ENCODE measurements at places on chromosomes 5 and 9.

DNA sequence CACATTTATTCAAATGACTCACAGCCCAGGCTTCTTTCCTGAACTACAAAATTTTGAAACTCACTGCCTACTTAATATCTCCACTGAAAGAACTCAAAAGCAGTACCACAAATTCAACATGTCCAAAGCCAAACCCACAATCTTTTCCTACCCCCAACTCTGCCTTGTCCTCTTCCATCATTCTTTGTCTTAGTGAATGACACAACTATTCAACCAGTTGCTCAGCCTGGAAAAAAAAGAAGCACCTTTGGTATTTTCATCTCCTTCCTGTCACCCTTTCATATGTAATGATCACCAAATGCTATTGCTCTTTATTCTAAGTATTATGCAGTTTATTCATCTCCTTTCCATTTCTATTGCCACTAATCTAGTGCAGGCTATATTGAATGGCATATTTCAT is 216.3 kb downstream of the TMEM232 start:
- DNase-seq = no peak

GRCh38 chr5:1522601-1523479 is 920 bp downstream of the LPCAT1 start:
- peak; percentile 56 for DNase-seq

- no peak for DNase-seq
Observed at GRCh38 chr5:57307516-57307915, 133.7 kb downstream of the GPBP1 start.

DNA sequence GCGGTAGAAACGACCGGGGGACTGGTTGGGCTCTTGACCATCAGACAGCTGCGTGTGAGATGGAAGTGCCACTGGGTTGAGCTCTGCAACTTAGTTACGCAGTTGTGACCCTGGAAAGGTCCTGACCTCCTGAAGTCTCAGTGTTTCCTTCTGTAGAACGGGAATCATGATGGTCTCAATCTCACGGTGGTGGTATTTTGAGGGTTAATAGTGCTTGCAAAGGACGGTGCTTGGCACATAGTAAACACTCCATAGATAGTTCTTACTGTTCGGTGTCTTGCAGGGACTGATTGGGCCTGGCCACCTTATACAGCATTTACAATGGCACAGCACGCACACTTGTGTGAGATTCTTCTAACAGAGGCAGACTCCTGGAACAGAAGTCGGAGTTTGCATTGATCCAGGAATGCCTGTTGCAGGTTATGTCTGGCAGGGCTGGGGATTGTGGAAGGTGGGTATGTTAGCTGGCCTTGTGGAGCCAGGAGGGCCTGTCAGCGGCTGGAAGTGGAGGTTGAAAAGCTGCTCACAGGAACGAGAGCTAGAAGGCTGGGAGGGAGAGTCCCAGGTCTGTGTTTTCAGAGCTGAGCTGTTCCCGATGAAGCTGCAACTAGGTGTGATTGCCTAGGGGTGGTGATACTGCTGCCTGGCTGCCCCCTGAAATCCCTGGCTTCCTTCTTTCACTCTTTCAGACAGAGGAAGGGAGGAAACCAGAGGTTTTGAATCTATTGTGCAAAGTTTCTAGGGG is 962 bp upstream of the TXN start:
- no peak for DNase-seq

GRCh38 chr9:87594194-87594593 is 96.5 kb downstream of the DAPK1 start:
- DNase-seq = no peak

GRCh38 chr5:139392678-139393496 is 2.0 kb downstream of the PROB1 start:
- peak; percentile 73 for DNase-seq

DNA sequence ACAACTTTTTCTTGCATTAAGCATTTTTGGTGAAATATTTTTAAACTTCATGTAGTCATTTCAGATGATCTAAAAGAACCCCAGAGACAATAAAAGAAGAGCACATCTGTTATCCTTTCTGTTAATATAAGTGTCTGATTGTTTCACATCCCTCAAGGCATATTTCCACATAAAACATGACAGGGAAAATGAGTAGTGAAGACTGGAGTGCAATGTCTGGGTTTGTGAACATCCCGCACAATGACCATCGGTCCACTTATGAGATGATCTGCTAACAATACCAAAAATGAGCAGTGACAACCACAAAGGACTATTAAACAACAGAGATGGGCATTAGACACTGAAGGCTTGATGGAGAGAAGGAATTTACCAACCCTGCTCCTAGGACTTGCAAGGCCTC is 209.1 kb downstream of the NR2F1-AS1 start:
- DNase-seq = no peak

- DNase-seq = no peak
Observed at GRCh38 chr5:14428302-14429081, 153.1 kb upstream of the OTULINL start.

- no peak for DNase-seq
Observed at GRCh38 chr5:139473565-139473964, 2.8 kb downstream of the SMIM33 start.

DNA sequence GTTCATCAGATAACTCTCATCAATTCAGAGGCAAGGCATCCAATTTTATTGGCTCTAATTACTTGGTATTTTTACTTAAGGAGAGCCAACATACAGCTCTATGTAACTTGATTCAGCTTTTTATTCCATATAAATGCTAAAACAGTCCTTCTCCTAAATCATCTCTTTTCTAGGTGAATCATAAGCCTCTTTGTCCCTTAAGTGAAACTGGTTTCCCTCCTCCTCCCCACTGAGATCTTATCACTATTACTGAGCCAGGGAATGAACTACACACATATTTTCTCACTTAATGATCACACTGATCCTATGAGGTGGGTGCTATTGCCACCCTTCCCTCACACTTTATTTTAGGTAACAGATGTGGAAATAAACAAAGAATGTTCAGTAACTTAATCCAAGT is 1143.8 kb downstream of the MAT2B start:
- DNase-seq = no peak

DNA sequence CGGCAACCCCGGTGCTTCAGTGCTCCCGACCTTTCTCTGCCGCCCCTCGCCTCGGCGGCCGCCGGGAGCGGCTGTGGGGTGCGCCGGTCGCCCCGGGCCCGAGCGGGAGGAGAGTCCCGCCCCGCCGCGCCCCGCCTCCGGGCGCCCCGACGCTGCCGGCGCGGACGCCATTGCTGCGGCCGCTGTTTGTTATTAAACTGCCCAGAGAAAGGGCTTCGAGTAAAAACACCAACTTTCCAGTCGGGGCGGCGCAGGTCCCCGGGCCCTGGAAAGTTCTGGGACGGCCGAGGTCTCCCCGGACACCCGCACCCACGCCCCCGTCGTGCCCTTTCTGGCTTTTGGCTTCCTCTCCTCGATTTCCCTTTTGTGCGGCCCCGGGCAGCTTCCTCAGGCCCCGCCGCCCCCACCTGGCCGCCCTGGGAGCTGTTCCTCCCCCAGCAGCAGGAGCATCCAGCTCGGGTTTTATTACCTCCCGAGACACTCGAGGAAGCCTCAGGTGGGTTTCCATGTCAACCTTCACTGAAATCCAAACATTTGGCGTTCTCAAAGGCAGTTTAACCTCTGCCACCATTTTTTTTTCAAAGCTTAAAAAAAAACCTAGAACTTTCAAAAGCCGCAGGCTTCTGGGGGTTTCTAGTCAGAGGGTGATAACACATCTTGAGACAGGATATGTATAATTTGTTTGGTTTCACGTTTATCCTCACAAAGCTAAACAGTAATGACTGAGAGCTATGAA is 334.4 kb downstream of the CWC27 start:
- DNase-seq = peak; percentile 83

DNA sequence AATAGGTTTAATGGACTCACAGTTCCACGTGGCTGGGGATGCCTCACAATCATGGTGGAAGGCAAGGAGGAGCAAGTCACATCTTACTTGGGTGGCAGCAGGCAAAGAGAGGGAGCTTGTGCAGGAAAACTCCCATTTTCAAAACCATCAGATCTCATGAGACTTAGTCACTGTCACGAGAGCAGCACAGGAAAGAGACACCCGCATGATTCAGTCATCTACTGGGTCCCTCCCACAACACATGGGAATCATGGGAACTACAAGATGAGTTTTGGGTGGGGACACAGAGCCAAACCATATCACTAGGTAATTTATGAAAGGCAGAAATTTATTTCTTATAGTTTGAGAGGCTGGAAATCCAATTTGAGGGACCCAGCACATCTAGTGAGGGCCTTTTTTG is 40.0 kb downstream of the MTREX start:
- no peak for DNase-seq

DNA sequence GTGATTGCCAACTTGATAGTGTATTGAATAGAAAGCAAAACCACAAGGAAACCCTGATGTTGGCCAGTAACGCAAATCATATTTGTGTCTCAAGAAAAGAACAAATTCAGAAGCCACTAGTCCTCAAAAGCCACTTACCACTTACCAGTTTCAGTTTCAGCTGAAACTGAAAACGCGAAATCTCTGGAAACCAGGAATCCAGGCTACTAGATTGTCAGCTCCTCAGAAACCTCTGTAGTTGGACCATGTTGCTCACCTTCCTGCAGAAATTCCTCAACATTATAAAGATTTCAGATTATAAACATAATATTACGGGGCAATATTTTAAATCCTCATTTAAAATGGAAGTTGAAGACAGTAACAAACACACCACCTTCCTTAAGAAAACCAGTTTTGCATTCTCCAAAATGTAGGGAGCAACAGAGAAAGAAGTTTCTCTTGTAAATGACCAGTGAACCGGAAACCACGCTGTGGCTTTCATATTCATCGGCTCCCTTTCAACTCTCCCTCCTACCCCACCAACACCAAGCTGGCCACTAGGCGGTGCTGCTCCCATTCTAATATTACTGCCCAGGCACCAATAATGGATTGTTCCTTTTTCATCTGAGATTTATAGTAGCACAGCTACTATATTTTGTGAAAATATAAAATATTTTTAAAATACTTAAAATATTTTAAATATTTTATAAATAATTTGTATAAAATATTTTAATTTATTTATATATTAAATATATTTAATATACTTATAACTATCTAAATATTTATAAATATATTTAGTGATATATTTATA is 8.7 kb upstream of the TMED7 start:
- DNase-seq = peak; percentile 92

DNA sequence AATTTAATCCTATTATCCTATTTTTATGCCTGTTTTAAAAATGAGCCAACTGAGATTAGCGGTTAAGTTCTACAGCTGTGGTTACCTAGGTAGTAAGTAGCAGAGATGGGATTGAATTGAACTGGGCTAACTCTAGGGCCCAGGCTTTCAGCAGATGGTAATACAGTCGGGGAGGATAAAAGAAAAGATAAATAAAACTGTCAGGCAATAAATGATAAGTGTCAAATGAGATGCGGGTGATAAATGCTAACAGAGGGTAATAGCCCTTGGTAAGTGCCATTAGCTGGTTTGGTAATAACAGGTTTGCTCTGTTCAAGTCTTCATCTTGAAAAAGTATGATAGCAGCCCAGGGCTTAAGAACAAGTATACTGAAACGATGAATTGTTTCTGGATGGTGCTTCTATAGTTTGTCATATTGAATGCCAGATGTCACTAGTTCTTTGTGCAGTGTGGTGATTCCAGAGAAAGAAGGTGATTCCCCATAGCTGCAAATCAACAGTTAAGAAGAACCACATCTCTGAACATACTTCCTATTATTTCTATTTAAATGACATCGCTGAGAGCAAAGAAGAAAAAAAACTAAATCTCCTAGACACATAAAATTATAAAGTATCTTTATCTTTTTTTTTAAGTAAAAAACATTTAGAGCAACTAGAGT is 360.8 kb upstream of the PANK3 start:
- no peak for DNase-seq

GRCh38 chr5:471750-472058 is 28.7 kb downstream of the EXOC3 start:
- no peak for DNase-seq

- no peak for DNase-seq
Observed at GRCh38 chr9:136803551-136804508, 3.9 kb upstream of the RABL6 start.

DNA sequence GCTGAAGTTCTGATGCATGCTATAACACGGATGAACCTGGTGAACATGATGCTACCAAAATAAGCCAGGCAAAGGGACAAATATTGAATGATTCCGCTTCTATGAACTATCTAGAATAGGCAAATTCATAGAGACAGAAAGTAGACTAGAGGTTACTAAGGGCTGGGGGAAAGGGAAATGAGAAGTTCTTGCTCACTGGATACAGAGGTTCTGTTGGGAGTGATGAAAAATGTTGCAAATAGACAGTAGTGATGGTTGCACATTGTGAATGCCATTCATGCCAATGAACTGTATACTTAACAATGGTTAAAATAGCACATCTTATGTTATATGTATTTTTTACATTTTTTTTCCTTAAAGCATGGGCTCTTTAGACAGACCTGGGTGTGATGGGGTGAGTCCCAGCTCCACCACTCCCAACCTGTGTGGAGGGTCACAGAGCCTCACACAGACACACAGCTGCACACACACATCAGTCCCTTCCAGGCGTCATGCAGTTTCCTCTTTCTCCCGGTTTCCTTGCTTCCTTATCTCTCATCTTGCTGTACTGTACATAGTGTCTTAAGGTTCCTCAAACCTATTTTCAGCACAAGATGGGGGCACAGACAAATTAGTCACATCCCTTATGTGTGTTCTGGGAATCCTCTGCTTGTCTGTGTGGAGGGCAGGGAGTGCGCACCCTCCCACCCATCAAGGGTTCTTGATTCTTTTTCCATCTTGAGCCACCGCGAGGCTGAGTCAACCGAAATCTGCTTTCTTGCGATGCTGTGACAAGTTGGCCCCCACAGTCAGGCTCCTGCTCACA is 192.9 kb downstream of the CRB2 start:
- no peak for DNase-seq

DNA sequence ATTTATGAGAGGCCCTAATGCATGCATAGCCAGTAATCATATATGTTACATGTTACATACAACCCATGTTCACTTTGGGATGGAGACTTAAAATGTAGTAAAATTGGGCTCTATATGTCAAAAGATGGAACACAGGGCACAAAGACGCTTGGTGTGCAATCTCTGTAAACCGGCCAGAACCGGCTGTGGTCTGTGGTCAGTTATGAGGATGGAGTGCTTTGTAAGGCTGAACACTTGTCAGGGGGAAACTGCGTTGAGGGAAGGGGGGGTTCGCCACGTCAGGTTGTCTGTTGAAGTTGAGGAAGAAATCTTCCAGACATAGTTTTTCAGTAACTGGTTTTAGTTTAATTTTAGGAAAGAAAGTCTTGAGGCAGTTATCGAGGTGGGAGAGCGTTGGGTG is 2.7 kb upstream of the CKMT2 start:
- no peak for DNase-seq

- DNase-seq = no peak
Observed at GRCh38 chr9:137044037-137044436, 1.9 kb downstream of the NPDC1 start.

GRCh38 chr9:91727972-91728371 is 222.1 kb downstream of the ROR2 start:
- DNase-seq = no peak

GRCh38 chr9:1513105-1513504 is 462.9 kb downstream of the DMRT2 start:
- DNase-seq = no peak

GRCh38 chr9:136090056-136090735 is 4.9 kb downstream of the NACC2 start:
- no peak for DNase-seq

GRCh38 chr9:136565086-136565714 is 19.4 kb upstream of the NOTCH1 start:
- peak; percentile 80 for DNase-seq

GRCh38 chr5:61286446-61287132 is 45.5 kb upstream of the ZSWIM6 start:
- DNase-seq = no peak

GRCh38 chr9:22813529-22813928 is 366.9 kb downstream of the DMRTA1 start:
- DNase-seq = no peak

- DNase-seq = peak; percentile 71
Observed at GRCh38 chr5:116454417-116454927, 120.2 kb downstream of the SEMA6A start.

Measured in right forelimb (tissue), 1 donor.